ENCODE measurements at places on chromosomes 5 and 9.

- H3K4me1 ChIP-seq: peaks cover 22% of the 10 kb centered on the region
- peak; percentile 33 for DNase-seq
- no peaks in the 10 kb centered on the region for H3K36me3 ChIP-seq
- H3K27ac ChIP-seq: no peak overlapping the region
- peak overlapping the region; percentile 21 for H3K4me3 ChIP-seq
- peaks cover 50% of the 10 kb centered on the region for H3K27me3 ChIP-seq
Observed at GRCh38 chr5:180648658-180649296, 623 bp downstream of the FLT4 start.

DNA sequence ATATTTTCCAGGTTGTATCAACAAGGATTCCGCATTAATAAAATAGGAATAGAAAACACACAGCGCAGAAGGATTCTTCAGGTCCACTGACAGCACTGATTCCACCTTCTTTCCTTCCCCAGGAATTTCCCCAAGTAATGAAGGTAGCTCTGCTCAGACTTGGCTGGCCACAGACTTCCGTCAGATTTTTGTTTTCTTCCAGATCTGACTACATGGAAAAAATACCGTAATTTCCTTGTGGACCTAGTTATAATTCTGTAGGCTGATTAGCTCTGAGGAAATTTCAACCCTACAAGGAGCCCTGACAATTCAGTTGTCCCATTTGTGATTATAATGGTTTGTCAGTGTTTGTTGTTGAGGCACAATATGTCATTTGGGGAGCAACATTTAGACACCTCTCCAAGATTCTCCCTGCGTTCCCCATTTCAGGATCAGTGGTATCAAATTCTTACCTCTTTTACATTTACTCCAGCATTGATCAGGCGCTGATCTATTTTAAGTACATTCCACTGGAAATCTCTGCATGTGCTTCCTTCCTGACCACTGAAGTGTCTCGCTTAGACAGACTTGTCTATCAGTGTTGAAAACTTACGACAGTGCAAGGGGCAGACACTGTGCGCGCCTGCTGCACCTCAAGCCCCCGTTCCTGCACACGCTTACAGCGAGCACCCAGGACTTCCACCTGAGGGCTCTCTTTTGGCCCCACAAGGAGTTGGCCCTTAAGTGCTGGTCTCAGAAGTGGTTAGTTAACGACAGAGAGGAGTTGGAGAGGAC lies 94.8 kb downstream of the LHFPL2 start:
- no peak for DNase-seq
- H3K4me1 ChIP-seq: no peaks in the 10 kb centered on the region
- peaks cover 6% of the 10 kb centered on the region for H3K27me3 ChIP-seq
- no peak overlapping the region for H3K27ac ChIP-seq

- no peak overlapping the region for H3K27ac ChIP-seq
- no peak overlapping the region for H3K4me3 ChIP-seq
- no peaks in the 10 kb centered on the region for H3K27me3 ChIP-seq
- H3K4me1 ChIP-seq: no peaks in the 10 kb centered on the region
- no peaks in the 10 kb centered on the region for H3K36me3 ChIP-seq
Observed at GRCh38 chr5:134511796-134512660, 13.4 kb upstream of the JADE2 start.

DNA sequence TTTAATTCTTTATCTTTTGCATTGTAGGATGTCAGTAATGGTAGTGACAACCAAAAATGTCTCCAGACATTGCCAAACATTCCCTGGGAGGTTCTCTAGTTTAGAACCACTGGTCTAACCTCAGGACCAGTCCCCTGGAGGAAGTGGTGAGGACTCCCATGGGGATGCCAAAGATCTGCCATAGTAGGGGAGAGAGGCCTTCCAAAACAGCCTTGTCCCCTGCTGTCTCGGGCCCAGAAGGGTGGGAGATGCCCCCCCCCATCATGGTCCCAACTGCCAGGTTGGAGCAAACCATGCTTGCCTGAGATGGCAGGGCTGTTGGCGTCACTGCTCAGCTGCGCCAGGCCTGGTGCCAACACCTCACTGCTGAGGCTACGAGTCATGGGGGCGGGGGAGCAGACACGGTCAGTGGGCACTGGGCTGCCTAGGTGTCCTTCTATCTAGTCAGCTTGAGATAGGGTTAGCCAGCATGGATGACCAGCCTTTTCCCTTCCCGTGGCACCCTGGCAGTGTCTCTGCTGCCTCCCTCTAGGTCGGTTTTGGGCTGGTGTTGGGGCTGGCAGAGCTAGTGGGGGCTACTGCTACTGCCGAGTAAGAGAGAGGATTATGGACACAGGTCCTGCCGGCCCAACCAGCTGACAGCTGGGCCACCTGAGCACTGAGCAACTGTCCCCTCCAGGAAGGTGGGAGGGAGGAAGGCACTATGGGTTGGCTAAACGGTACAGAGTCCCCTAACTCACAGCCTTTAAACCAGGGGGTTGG lies 8.3 kb upstream of the CXXC5 start:
- no peaks in the 10 kb centered on the region for H3K27me3 ChIP-seq
- peak; percentile 18 for DNase-seq
- peak overlapping the region; percentile 37 for H3K27ac ChIP-seq

DNA sequence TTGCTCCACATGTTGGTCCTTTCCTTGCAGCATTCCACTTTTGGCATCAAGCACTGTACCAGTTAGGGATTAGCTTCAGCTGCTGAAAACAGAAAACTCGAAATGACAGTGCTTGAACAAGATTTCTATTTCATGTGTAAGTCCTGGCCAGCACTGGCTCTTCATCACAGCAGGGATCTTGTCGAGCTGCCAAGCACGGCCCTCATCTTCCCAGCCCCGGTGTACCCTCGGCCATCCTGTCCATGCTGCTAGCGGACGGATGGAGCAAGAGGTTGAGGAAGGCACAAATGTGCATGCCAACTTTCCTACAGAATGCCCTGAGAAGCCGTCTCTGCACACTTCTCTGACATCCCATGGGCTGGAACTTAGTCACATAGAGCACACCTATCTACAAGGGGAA lies 130.6 kb downstream of the TENT4A start:
- DNase-seq: no peak
- no peaks in the 10 kb centered on the region for H3K27me3 ChIP-seq
- H3K4me3 ChIP-seq: no peak overlapping the region
- H3K4me1 ChIP-seq: no peaks in the 10 kb centered on the region

GRCh38 chr9:109806506-109807115 lies 26.6 kb downstream of the PALM2AKAP2 start:
- no peak overlapping the region for H3K4me3 ChIP-seq
- DNase-seq: no peak
- H3K27ac ChIP-seq: no peak overlapping the region
- peaks cover 3% of the 10 kb centered on the region for H3K27me3 ChIP-seq
- H3K36me3 ChIP-seq: no peaks in the 10 kb centered on the region

- H3K4me3 ChIP-seq: no peak overlapping the region
- DNase-seq: no peak
- H3K27me3 ChIP-seq: peaks cover 3% of the 10 kb centered on the region
- H3K4me1 ChIP-seq: no peaks in the 10 kb centered on the region
- no peak overlapping the region for H3K27ac ChIP-seq
- no peaks in the 10 kb centered on the region for H3K36me3 ChIP-seq
Observed at GRCh38 chr5:150542933-150543445, 35.1 kb downstream of the NDST1 start.

DNA sequence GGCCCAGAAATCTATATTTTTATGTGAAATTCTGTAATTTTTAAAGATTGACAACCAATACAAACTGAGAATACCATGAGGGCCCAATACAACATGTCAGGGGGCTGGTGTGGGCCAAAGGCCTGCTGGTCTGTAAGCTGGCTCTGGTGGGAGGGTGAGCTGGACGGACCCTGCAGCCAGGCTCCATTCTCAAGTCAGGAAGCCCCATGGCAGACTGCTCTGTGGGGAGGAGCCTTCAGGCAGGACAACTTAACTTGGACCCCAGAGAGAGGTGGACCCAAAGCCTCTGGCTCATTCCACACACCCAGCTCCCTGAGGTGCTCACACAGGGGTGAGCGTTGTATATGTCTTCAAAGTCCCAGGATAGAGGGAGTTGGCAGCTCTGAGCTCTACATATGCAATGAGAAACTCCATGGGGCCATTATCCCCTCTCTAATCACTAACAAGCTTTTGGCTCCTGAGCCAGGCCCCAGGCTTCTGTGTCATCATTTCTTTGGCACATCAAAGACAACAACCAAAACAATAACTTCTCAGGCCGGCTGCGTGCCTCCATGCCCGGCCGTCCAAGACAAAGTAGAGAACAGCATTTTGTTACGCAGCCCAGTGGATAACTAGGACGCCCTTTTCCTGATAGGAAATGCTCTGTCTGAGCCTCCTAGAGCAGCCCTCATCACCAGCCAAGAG lies 6.4 kb downstream of the SEPTIN8 start:
- peaks cover 7% of the 10 kb centered on the region for H3K4me1 ChIP-seq
- no peaks in the 10 kb centered on the region for H3K36me3 ChIP-seq
- no peaks in the 10 kb centered on the region for H3K27me3 ChIP-seq
- no peak for DNase-seq
- H3K27ac ChIP-seq: no peak overlapping the region
- no peak overlapping the region for H3K4me3 ChIP-seq

GRCh38 chr9:4592886-4593285 lies 69.2 kb upstream of the PLPP6 start:
- peaks cover 11% of the 10 kb centered on the region for H3K4me1 ChIP-seq
- H3K4me3 ChIP-seq: no peak overlapping the region
- H3K27me3 ChIP-seq: no peaks in the 10 kb centered on the region
- H3K27ac ChIP-seq: no peak overlapping the region
- DNase-seq: no peak
